ENCODE measurements at places on chromosomes 13 and 19.

DNA sequence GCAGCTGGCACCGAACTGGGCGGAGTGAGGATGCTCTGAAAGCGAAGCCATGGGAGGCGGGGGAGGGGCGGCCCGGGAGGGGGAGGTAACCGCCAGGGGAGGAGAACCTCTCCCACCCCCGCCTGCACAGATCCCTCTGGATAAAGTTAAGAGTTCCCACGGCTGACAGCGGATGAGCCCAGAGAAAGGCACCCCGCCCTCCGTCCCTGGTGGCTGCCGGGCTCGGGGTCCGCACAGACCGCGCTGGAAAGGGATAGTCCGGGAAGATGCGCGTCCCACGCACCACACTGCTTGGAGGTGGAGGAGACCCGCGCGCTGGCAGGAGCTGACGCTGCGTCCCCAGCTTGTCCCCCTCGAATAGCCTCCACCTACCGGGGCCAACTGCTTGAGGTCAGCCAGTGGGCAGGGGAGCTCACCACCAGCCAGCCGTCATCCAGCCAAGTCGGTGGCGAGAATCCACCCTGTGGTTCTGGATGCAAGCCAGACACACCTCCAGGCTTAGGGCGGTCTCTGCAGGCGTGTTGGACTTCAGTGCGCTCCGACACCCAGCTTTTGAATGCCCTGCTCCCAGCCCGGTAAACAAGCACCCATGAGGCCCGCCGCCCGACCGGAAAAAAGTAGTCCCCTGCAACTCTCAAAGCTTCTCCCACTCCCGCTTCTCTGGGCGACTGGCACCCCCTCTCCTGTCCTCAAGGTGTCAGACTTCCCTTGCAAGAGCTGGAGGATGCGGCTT lies at the start of gene TRPC4:
TSS of gene TRPC4 (minus strand) at position 17 of the 733 bp plus-strand sequence. CDS start 86,439 bp downstream, outside the sequence.
- peak; percentile 0 for DNase-seq

DNA sequence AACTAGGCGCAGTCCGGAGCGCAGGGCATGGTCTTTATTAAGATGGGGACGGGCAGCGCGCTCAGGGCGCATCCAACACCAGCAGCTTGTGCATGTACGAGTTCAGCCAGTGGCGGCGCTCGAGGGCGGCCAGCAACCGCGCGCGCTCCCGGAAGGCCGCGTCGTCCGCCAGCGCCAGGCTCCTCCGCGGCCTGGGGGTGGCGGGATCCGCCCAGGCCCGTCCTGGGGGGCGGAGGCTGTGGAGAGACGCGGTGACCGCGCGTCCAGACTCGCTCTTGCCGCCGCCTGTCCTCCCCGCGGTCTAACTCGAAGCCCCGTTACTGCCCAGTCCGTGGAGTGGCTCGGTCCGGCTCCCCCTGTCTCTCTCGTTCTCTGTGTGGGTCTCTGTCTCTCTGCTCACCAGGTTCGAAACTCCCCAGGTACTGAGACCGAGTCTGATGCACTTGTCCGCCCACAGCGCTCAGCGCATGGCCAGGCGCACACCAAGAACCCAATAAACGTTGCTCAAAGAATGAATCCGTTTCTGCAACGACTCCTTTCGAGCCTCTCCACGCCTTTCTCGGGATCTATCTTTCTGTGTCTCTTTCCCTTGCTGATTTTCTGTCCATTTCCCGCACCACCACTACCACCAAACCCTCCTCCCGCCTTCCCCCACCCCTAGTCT lies 702 bp downstream of the PTH2 start:
- peak; percentile 49 for DNase-seq

GRCh38 chr13:50850445-50850844 lies 7.0 kb upstream of the DLEU7 start:
- DNase-seq, result no peak

DNA sequence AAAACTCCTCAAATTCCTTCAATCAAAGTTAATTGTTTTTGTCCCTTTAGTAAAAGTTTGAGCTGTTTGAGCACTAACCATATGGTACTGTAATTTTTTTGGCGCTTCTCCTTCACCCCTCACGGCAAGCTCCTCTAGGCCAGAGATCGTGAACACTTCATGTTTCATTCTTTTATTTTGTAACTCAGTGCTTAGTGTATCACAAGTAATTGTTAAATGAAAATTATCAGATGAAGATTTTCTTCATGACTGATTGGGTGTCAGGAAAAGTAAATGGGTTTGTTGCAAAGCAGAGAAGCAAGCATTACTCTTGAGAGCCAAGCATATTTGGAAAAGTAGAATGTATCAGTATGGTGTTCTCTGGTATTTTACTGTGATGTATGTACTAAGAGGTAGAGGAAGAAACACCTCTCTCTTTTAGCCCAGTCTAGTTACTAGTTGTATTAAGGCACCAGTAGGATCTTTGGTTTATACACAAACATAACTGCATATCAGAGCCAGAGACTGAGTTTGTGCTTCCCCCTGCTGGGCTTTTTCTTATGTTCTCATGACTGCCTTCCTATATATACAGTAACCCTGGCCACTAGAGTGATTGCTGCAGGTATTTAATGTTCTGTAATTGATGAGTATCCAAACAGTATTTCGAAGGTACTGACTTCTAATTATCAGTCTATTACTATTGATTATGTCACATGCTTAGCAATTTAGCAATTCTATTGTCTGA lies 202.3 kb upstream of the KLHL1 start:
- DNase-seq, result no peak

GRCh38 chr19:58277748-58278540 lies 811 bp upstream of the ZNF8 start:
- DNase-seq, result no peak

DNA sequence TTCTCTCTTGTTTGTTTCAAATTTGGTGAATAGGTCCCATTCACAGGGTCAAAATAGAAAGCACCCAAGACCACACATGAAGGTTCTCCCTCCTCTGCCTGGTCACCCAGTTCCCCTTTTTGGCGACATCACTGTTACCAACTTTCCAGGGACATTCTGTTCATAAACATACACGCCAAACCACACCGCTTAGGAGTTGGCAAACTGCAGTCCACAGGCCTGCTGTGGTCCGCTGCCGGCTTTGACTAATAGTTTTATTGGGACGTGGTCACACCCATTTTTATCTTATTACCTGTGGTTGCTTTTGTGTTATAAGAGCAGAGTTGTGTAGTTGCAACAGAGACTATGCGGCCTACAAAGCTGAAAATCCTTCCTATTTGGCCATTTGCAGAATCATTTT lies 24.2 kb downstream of the UHRF1 start:
- DNase-seq, result no peak

- DNase-seq, result no peak
Observed at GRCh38 chr19:57559008-57559403, 657 bp downstream of the ZNF550 start.

DNA sequence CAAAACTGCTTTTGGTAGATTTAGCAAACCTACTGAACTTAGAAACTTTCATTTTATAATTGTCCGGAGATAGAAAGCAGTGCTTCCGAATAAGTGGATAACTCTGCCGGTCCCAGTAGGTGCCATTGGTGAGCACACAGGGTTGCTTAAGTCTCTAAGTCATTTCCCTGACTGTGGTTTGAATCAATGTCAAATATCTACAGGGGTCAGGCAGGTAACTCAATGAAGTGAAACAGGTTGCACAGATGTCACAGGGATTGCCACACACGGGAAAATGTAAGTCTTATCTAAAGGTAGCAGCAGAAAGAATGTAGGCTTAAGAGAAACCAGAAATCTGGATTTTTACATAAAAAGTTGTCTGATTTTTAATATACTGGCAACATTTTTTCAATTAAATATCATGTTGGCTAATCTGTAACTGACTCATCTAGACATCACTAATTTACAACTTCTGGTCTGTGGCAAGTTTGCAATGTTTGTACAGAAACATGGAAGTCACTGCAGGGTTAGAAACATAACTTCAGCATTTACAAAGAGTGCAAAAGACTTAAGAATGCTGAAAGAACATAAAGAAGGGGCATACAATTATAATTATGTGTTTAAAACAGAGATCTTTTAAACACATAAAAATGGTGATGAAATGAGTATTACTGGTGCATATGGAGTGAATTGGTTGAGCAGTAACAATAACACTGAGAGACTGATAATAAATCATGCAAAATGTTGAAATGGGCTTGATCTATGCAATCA lies 14.3 kb upstream of the LRRC63 start:
- DNase-seq, result no peak

GRCh38 chr13:109812382-109812781 lies 26.0 kb upstream of the IRS2 start:
- DNase-seq, result no peak

- DNase-seq, result peak; percentile 62
Observed at GRCh38 chr19:2475018-2475701, 767 bp upstream of the GADD45B start.

All from stimulated activated CD4-positive, alpha-beta T cell treated with anti-CD3 and anti-CD28 coated beads, Interleukin-15, amount 100 ng/mL, for 48 hours (primary cell).